ENCODE measurements at places on chromosomes 11 and 22. TPM values are rescaled to one million over a fixed set of nuclear protein-coding genes. Genes with fewer than 3 reads are reported as not detected.

SYTL2 gene
- 39.8 TPM for total RNA-seq

DERL3 gene
- 0.50 TPM for total RNA-seq

OR52N4 gene
- not detected for total RNA-seq

CALCB gene
- total RNA-seq = 0.17 TPM

XRRA1 gene
- 16.4 TPM for total RNA-seq

CHST1 gene
- total RNA-seq = under 0.01 TPM

ZNF215 gene
- total RNA-seq = 3.6 TPM

KCNJ5 gene
- total RNA-seq = 0.51 TPM

PHF21B gene
- total RNA-seq = 0.17 TPM

SPTBN2 gene
- 0.51 TPM for total RNA-seq

MYOD1 gene
- total RNA-seq = not detected

TMEM25 gene
- 21.3 TPM for total RNA-seq

APOA5 gene
- total RNA-seq = not detected

CCDC188 gene
- 0.33 TPM for total RNA-seq

JRKL gene
- 15.4 TPM for total RNA-seq

PLA2G3 gene
- not detected for total RNA-seq

LIF gene
- total RNA-seq = 11.2 TPM

C11orf97 gene
- not detected for total RNA-seq

DMC1 gene
- total RNA-seq = 4.0 TPM

DNA sequence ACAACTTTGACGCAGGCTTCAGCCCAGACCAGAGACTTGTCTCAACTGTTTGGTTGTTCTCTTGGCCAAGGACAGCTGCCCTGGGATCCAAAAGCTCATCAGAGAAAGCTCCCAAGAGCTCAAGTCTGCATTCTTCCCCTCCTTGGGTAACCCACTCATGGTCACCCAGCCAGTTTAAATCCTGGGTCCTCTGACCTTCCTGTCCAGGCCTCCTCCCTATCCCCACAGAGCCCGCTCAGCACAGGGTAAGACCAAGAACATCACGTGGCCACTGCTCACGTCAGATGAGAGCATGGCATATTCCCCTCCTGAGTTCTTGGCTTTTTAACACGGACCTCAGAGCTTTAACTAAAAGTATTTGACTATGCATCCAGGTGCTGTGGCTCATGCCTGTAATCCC is 25.8 kb downstream of the TSKU start:
- no peak for DNase-seq

DNA sequence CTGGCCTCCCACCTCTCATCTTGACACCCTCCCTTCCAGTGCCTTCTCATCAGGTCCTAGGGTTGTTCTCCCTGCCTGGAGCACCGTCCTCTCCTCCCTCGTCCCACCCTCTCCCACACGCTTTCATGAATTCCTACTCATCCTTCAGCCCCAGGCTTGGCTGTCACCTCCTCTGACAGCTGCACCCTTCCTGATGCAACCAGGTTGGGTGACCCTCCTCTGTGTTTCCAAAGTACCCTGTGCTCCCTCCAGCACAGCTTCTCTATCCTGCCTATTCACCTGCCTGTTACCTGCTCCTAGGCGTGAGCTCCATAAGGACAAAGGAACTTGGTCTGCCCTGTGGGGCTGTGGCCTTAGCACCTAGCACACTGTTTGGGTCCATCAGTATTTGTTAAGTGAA is 58.4 kb downstream of the SGSM3 start:
- DNase-seq = no peak

GRCh38 chr11:76598426-76598839 is 72.1 kb downstream of the LRRC32 start:
- DNase-seq = peak; percentile 71

DNA sequence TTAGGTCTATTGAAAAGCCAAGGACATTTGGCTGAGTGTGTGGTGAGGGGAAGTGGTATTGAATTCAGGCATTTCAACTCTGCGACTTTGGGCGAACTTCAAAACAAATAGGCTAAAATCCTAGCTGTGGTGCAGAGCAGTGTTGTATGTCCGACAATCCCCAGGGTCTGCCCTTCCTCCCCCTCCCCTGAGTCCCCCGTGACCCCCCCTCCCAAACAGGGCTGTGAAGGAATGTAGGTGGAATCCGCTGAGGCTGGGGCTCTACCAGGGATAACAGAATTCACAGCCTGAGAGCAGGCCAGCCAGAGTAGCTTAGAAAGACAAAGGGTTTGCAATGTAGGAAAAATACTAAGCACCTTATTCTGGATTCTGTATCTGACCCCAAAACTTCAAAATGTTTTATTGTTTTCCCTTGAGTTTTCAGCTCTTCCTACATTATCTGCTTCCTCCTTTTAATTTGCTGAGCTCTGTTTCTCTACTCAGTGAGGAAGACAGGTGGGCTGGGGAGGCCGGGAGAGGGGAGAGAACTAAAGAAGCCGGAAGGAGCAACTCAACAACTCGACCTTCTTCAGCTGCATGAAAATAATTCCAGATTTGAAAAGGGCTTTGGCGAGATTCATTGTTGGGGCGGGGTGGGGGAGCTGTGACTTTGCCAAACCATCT is 315.2 kb downstream of the BLID start:
- peak; percentile 12 for DNase-seq

DNA sequence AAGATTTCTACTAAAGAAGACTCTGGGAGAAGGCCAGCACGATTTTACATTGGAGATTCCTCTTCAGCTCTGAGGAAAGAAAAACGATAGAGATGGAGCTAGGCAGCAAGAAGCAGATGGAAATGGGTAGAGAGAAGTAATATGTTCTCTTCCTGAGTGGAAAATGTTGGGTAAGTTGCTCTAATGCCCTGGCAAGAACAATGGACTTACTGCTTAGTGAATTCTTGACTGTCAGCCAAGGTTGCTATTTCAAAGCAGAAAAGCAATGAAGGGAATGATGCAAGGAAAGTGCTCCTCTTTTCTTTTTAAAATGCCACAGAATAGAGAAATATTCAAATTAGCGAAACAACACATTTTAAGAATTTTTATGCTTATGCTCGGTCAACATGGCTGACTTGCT is 38.4 kb upstream of the CWF19L2 start:
- DNase-seq = peak; percentile 58

- peak; percentile 82 for DNase-seq
Observed at GRCh38 chr11:86456075-86456939, 81.6 kb downstream of the CCDC81 start.

DNA sequence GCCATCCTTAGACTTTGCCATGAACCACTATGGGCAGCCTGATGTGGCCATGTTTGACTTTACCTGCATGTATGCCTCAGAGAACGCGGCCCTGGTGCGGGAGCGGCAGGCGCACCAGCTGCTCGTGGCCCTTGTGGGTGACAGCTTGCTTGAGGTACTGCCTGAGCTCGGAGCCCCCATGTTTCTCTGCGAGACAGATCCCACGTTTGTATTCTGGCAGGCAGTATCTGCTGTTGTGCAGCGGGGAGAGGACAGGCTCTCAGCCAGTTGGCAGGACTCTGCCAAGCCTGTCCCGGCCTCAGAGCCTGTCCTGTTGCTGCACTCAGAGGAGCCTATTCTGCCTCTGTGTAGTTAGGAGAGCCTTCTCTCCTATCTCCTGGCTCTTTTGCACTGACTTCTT is 109.9 kb downstream of the MICAL2 start:
- DNase-seq = no peak

- no peak for DNase-seq
Observed at GRCh38 chr22:49785841-49786471, 41.7 kb downstream of the BRD1 start.

GRCh38 chr11:112727341-112727841 is 233.8 kb upstream of the NCAM1 start:
- DNase-seq = no peak

GRCh38 chr11:79423736-79424135 is 17.1 kb downstream of the TENM4 start:
- DNase-seq = no peak

- DNase-seq = peak; percentile 35
Observed at GRCh38 chr11:95977534-95978174, 53.7 kb upstream of the MTMR2 start.

DNA sequence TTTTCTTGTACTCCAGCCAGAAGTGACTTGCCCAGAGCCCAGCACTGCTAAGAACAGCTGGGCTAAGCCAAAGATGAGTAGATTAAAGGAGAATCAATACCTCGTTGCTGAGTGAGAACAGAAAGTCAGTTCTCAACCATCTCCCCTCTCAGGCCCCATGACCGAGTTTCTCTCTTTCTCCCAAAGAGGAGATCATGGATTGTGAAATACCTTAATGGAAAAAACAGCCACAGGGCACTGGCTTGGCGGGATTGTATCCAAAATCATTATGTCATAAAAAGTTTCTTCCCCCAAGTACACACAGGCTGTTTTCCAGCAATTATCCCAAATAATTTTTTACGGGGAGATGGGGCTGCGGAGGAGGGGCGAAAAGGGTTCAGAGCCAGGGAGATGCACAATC is 111.8 kb upstream of the TMEM45B start:
- DNase-seq = peak; percentile 19

GRCh38 chr22:45843031-45843430 is 133.9 kb downstream of the WNT7B start:
- no peak for DNase-seq

GRCh38 chr11:827146-827896 is 398 bp upstream of the CRACR2B start:
- DNase-seq = no peak

- DNase-seq = no peak
Observed at GRCh38 chr11:75779960-75780359, 11.4 kb downstream of the DGAT2 start.

- DNase-seq = peak; percentile 56
Observed at GRCh38 chr22:39343259-39344045, 6.3 kb upstream of the SYNGR1 start.

DNA sequence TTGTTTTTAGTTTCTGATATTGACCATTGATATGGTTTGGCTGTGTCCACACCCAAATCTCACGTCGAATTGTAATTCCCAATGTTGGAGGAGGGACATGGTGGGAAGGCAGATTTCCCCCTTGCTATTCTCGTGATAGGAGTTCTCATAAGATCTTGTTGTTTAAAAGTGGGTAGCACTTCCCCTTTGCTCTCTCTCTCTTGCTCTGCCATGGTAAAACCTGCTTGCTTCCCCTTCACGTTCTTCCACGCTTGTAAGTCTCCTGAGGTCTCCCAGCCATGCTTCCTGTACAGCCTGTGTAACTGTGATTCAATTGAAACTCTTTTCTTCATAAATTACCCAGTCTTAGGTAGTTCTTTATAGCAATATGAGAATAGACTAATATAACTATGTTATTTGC is 203.6 kb upstream of the CHORDC1 start:
- DNase-seq = no peak

DNA sequence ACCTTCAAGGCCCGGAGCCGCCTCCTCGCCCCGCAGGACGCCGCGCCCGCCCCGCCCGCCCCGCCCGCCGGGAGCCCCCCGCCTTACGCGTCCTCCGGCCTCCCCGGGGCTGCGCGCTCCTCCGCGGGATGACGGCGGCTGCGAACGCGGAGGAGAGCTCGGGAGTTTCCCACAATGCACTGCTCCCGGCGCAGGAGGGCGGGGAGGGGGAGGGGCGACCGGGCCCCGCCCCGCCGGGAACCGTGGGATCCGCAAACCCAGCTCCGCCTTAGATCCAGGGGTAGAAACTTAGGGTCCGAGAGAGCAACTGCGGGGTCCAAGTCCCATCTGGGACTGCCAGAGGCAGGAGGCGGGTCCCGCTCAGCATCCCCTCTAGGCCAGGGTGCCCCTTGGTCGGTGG is at the start of gene CEND1:
CEND1 (minus strand) TSS at position 148 of the 400 bp plus-strand sequence. CDS start 1,514 bp downstream, outside the sequence.
- DNase-seq = peak; percentile 34

DNA sequence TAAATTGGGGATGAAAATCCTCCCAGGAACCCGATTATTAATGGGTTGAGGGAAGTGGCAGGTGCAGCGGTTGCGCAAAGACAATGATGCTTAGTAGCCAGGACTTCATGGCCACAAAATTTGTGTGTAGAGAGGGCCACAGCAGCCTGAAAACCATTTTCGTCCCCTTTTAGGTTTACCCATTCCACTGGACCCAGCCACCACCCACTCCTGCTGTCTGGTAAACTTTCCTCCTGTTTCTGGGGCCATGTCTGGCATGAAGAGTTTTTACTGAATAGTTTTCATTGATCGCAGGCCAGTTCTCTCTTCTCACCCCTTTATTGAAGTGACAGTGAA is 69.5 kb upstream of the SYT13 start:
- no peak for DNase-seq

GRCh38 chr11:15599376-15599775 is 484.7 kb downstream of the INSC start:
- DNase-seq = no peak

DNA sequence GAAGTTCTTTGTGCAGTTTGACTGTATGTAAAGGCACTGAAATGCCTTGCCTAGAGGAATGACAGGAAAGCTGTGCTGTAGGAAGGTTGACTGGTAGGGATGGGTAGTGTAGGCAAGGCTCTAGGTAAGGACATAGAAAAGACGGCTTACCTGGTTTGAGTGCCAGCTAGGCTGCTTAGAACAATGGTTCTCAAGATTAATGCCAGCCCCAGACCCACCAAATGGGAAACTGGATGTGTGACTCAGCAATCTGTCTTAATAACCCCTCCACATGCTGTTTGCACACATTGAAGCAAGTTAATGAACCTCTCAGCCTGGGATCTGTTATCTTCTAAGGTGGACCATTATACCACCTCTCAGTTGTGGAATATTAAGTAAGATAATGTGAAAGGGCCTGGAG is 3.7 kb downstream of the RPS3 start:
- DNase-seq = no peak

GRCh38 chr11:61254403-61255025 is 13.5 kb downstream of the PGA5 start:
- peak; percentile 59 for DNase-seq

GRCh38 chr11:18171377-18172000 is 1.1 kb upstream of the MRGPRX4 start:
- DNase-seq = peak; percentile 6

- peak; percentile 76 for DNase-seq
Observed at GRCh38 chr22:39818094-39818493, 75.5 kb downstream of the ENTHD1 start.

DNA sequence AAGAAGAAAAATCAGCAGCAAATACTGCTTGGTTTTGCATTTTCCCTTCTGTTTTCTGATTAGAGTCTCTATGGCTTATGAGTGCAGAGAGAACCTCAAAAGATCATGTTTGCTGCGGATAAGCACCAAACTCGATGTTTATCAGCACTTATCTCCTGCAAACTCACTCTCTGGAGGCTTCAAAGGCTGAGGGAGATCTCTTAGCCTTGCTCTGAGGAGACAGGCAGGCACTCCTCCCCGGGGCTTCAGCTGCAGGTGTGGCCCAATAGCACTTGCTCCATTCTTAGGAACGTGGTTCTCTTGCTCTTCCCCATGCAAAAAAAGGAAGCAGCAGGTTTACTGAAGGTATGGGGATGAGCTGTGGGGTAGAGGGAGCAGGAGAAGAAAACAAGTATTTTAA is 45.1 kb downstream of the FLI1 start:
- DNase-seq = no peak

GRCh38 chr11:17163291-17163690 is 44.5 kb downstream of the PIK3C2A start:
- no peak for DNase-seq

- DNase-seq = no peak
Observed at GRCh38 chr11:25758145-25758661, 573.7 kb upstream of the ANO3 start.

Measured in fibroblast of lung (primary cell).